ENCODE measurements at places on chromosomes 13 and 19.
A peak's percentile ranks its signal among the peaks of the same experiment; 100 is the strongest.

- DNase-seq: no peak
Observed at GRCh38 chr13:93876236-93876635, 603.2 kb downstream of the DCT start.

DNA sequence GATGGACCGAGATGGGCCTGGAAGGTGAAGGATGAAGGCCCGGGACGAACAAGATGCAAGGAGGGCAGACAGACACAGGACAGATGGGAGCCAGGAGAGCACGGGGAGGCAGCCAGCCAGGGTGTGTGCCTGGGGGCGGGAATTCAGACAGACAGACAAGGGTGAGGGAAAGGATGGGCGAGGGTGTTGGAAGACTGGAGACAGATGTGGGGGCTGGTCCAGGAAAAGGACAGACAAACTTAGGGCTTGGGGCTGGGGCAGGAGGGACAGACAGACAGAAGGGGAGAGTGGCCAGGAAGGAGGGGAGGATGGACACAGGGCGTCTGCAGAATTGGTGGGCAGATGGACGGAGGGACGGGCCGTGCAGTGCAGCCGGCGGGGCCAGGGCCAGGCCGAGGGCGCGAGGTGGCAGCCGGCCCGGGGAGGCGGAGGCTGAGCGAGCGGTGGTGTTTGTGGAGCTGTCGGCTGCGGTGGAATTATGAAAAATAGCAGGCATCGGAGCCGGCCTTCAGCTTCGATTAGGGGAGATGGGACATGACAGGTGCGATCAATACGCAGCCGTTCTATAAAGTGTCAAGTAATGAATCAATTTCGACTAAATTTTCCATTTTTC lies 4.6 kb upstream of the ERFL start:
- DNase-seq: no peak

GRCh38 chr19:43820098-43820883 lies 6.8 kb upstream of the ZNF283 start:
- no peak for DNase-seq

GRCh38 chr13:97390941-97391600 lies 42.9 kb upstream of the RAP2A start:
- DNase-seq: no peak

GRCh38 chr19:35169221-35169995 lies 14.9 kb downstream of the FXYD5 start:
- no peak for DNase-seq

- no peak for DNase-seq
Observed at GRCh38 chr13:33919120-33919519, 101.2 kb downstream of the RFC3 start.

- DNase-seq: no peak
Observed at GRCh38 chr13:49443357-49443703, 534 bp downstream of the CAB39L start.

DNA sequence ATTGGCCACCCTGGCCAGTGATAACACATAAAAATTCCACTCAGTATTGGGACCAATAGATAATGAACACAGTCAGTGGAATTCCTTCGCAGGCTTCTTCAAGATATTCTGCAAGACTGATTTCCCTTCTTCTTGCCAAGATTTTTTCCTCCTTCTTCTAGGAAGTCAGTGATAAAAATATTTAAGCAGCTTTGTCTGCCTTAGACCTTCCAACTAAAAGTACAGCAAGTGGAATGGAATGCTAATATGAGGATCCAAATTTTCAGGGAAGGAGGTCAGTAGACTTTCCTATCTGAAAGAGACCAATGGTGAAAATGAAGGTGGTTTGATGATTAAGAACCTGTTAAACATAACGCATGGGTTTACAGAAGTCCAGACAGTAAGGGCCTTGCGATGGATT lies 9.6 kb downstream of the STARD13 start:
- DNase-seq: no peak

DNA sequence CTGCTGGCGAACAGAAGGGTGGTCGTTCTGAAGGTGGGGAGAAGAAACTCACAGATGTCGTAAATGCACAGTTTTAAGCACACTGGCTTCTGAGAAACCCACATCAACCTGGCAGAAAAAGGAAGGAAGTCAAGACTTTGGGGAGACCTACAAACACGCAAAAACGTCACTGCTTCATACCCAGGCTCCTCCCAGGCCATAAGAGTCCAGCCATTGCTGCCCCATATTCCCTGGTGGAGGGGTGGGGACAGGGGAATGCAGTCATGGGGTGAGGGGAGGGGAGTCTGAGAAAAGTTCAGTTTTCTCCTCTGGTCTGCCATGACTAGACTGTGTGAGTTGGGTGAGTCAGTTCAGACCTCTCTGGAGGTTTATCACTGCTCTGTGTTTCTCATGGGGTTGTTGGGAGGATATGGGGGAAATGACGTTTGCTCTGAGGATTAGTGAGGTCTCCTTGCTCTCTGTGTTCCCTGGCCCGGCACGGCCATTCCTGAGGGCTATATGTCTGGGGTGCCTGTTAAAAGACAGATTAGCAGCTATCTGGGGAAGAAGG lies 139.0 kb downstream of the FLT1 start:
- DNase-seq: no peak

DNA sequence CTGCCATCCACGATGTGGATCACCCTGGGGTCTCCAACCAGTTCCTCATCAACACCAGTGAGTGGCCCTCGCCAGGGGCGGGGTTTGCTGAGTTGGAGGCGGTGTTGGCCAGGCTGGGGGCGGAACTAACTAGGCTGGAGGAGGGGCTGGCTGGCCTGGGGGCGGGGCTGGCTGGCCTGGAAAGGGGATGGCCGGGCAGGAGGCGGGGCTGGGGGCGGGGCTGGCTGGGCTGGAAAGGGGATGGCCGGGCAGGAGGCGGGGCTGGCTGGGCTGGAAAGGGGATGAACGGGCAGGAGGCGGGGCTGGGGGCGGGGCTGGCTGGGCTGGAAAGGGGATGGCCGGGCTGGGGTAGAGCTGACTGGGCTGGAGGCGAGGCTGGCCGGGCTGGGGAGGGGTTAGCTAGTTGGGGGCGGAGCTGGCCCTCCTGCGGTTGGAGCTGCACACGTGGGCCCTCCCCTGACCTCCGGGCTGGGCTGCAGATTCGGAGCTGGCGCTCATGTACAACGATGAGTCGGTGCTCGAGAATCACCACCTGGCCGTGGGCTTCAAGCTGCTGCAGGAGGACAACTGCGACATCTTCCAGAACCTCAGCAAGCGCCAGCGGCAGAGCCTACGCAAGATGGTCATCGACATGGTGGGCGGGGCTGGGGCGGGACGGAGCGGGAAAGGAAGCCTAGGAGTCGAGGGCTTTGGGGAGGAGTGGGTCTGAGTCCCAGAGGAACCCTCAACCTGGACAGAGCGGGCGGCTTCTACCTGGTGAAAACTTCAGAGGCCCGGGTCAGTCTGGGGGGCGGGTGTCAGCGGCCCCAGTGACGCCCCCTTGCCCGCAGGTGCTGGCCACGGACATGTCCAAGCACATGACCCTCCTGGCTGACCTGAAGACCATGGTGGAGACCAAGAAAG lies 41.0 kb downstream of the PDE4A start:
- DNase-seq: peak; percentile 75

DNA sequence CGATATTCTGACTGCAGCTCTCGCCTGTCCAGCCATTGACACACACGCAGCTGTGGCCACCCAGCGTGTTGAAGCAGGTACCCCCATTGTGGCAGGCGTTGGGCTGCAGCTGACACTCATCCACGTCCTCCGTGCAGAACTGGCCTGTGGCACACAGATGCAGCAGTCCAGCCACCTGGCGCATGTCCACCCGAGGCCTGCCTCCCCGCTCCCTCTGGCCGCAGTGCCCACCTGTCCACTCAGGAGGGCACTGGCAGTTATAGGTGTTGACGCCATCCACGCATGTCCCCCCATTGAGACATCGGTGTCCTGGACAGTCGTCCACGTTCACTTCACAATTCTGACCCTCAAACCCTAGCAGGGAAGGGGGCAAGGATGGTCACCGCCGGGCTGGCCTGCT lies 9.3 kb downstream of the NOTCH3 start:
- DNase-seq: no peak

DNA sequence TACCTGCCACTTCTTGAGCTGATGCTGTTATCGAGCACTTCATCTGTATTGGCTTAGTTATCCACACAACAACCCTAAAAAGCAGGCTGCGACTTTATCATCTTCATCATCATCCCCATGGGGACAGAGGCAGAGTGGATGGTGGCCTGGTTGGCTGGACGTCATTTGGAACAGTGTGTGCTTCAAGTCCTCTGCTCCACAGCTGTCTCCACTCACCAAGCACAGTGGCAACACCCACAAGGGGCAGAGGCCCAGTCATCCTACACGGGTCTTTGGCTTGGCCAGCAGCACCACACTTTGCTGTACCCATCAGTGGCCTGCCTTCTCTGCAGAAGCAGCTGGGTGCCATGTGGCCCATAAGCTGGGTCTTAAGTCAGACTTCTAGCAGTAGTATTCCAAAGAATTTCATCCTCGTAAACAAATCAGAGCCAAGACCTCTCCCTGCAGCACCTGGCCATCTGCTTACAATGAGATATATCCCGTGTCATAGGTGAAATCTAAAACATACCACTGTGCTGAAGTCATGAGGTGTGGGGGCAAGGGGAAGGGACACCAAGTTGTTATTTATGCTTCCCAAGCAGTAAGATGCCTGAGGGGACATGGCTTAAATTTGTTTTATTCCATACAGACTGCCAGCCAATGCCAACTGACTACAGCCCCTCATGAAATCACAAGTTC lies 47.9 kb upstream of the EPHX3 start:
- DNase-seq: no peak

DNA sequence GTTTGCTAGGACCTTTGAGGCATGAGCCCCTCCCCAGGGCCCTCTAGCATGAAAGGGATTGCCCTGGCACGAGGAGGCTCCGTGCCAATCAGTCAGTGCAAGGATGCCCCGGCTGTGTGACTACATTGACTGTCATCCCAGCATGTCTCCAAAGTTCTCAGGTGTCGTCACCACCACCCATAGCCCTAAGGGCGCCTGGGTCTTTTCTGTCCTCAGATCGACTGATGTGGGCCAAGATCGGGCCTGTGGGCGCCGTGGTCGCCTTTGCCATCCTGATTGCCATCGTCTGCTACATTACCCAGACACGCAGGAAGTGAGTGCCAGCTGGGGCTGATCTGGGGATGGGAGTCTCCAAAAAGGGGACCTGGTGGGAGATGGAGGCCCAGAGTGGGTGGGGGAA lies 18.4 kb downstream of the MAG start:
- no peak for DNase-seq

DNA sequence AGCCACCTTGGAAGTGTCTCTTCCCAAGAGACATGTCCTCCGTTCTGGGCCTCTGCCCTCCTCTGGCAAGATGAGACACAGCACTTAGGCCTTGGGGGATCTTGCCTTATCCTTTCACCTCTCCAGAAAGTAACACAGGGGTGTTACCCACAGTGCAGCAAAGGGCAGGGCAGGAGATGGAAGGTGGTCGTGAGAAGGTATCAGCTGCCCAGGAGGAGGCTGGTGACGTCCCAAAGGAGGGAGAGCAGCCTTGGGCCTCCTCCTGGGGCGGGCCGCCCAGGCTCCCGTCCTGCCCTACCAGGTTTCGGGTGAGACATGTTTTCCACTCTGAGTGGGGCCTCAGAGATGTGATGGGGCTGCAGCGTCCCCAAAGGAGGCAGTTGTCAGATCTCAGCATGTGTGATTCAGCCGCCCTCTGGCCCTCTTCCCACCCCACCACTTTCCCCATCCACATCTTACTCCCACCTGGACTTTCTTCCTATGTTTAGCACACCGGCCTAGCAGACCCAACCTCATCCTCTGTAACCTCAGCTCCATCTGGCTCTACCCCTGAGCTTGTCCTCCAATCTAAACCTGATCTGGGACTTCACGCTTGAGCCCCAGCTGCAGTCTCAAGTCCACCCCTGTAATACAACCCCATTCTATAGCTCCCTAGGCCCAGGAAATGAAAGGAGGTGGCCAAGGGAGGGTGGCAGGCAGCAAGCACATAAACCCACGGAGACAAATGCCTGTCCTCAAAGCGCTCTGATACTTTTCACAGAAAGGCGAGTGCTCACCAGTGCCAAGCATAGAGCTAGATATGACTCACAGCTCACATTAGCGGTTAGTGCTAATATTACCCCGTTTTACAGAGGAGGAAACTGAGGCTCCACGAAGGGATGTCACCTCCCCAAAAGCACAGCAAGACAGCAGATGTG lies 9.3 kb downstream of the POU2F2 start:
- DNase-seq: peak; percentile 57

GRCh38 chr19:17136617-17137016 lies 61.0 kb downstream of the MYO9B start:
- no peak for DNase-seq

- DNase-seq: no peak
Observed at GRCh38 chr13:30421093-30422053, 920 bp upstream of the UBE2L5 start.

GRCh38 chr19:29367791-29368222 lies 154.9 kb upstream of the UQCRFS1 start:
- no peak for DNase-seq

- no peak for DNase-seq
Observed at GRCh38 chr13:46327246-46327645, 59.8 kb downstream of the RUBCNL start.

DNA sequence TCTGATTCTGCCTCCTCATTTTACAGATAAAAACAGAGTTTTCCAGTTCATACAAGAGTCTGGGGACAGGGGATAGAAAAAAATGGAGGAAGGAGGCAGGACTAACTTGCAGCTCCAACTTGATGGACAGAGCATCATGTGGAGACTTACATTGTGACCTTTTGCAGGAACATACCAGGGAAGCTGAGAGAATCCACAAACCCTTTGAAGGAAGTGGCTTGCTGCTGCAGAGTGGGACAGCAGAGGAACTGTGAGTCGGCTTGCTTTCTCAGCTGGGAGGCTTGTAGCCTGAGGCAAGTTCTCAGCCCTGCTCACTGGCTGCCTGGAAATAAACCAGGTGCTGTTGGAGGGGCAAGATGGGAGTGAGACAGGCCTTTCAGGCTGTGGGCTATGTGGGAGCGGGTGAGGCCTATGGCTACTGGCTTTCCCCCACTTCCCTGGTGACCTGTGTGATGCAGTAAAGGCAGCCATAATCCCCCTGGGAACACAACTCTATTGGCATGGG lies 614.4 kb downstream of the KCTD12 start:
- no peak for DNase-seq

GRCh38 chr19:19406878-19407632 lies 1.6 kb downstream of the GATAD2A start:
- DNase-seq: peak; percentile 43

DNA sequence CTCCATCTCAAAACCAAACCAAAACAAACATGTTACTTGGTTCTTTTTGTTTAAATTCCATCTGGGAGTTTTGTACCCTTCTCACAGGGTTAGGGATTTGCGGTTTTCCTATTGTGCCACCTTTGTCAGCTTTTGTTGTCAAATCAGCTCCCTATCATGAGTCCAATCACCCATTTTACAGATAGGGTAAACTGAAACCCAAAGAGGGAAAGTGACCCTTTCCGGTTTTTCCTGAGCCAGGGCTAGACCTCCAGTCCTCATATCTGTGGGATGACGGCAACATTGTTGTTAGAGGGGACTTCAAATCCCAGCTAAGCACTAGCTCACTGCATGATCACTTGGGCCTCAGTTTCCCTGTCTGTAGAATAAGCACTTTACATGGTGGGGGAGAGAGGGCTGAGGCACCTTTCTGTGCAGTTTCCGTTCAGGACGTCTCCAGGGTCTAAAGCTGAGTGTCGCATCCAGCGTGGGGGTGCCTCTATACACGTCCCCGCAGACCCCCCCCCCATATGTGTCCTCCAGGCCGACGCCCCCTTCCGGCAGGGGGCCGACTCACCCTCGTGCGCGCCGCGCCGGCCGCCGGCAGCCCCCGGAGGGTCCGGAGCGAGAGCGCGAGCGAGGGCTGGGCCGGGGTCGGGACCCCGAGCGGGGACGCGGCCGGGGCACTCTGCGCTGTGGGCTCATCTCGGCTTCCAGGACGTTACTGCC lies 3.9 kb downstream of the CCDC194 start:
- no peak for DNase-seq

- no peak for DNase-seq
Observed at GRCh38 chr19:16296713-16297112, 27.9 kb upstream of the KLF2 start.

- no peak for DNase-seq
Observed at GRCh38 chr13:62524061-62524460, 1108.4 kb upstream of the PCDH20 start.
